ENCODE measurements at places on chromosomes 2 and 18.

GRCh38 chr18:28581521-28582071 lies 404.7 kb upstream of the CDH2 start:
- DNase-seq: no peak

DNA sequence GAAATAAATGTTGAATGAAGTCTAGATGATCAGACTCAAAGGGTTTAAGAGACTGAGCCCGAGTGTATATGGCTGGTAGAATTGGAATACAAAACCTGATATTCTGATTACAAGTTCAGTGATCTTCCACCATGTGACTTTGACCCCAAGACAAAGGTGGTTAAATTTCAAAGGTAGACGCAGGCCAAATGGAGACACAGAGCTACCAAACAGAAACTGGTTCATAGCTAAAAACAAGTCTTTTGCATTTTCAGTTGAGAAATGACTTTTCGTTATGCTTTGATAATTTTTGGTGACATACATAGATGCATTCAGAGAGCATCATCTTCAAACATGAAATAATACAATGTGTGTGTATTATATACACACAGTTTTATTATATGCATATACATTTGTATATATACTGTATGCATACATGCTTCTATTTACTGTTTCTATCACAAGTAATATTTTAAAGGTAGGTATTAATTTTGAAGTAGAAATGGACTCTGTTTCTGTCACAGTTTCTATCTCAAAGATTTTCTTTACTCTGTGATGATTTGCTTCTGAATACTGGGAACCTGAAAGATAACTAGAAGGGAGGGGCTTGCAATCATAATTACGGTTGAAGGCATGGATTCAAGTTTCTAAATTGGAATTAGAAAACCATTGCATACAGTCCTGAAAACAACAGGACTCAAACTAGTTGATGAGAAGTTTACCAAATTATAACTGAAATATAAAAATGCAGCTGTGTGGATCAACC lies 142.3 kb downstream of the ABCA12 start:
- no peak for DNase-seq

GRCh38 chr2:182541268-182541667 lies 114.4 kb upstream of the PDE1A start:
- DNase-seq: no peak

- no peak for DNase-seq
These were observed 123.0 kb downstream of the CYP26B1 start for GRCh38 chr2:72024451-72025175.

DNA sequence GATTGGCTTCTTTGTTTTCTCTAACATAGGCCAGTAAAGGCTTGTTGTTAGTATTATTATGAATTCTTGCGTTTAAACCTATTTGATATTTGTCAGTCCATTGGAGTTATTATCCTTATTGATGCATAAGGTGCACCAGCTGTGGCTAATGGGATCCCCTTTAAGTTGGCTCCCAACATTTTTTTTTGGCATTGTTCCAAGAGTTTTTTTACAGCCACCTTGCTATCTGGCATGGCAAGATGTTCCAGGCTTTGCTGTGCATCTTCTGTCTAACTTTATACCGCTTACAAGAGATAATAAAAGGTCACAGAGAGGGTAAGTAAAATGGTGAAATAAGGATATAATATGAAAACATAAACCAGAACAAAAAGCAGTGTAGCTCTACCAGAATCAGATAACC lies 157.5 kb upstream of the TACR1 start:
- no peak for DNase-seq

DNA sequence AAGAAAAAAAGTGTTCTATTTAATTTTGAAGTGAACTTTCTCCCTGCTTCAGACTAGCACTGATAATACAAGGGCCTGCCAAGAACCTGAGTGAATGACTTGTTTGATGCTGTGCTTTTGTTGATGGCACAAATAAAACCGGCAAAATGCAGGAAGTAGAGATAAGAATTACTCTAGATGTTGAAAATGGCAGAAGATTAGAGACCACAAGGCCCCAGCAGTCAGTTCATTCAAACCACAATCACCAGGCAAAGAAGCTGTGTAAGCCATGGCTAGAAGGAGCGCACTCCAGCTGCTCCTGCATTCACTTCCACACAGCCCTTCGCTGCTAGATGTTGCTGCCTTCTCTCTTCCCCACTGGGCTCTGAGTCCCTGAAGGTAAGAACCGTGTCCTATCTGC lies 297.1 kb downstream of the AGPS start:
- DNase-seq: no peak

DNA sequence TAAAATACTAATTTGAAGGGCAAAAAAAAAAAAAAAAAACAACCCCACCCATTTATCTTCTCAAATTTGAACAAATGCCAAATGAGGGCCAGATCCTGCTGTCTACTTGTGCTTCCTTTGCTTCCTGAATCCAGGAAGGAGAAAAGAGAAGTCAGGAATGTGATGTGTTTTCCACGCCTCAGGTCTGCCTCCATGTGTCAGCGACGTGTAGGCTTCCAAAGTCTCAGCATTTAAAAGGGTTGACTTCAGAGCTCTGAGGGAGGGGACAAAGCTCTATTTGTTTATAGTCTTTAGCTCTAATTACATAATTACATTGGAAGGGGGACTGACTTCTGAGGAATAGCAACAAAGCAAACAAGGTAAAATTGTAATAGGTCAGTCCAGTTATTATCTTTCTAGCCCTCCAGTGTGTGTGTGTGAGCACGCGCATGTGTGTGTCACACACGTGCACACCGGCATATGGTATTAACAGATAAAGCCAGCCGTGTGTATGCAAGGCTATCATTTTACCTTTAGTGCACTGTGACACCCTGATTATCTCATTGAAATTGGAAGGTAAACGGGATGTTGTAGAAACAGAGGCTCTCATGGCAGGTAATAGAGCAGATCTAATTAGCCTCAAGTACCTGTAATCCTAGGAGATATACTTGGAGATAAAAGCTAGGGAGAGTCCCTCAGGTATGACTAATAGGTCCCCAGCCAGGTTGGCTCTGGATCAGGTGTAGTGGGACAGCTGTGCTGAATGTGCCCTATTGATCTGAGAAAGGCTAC lies 911.4 kb upstream of the ZEB2 start:
- DNase-seq: no peak

- no peak for DNase-seq
These were observed 162.9 kb upstream of the SIX2 start for GRCh38 chr2:45172142-45172541.

GRCh38 chr2:60832621-60833020 lies 48.8 kb upstream of the REL start:
- no peak for DNase-seq

- DNase-seq: no peak
These were observed 83.1 kb downstream of the FIGN start for GRCh38 chr2:163652751-163653150.

- DNase-seq: peak; percentile 27
These were observed 99.5 kb upstream of the AGAP1 start for GRCh38 chr2:235394278-235394828.

DNA sequence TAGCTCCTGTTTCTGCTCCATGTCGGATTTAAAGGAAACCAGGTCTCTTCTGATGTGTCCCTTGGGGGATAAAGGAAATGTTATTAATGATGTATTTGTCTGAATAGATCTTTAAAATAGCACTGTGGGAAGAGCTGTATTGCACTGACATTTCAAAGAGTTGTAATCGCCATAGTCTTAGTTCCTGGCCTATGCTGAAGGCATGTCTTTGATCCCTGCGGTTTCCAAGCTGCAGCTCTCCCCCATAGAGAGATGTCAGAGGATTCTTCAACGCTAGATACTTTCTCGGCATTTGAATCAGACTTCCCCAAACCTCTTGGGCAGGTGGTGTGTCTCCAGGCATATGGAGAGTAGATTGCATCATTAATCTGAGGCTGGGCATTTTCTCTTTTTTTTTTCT lies 40.4 kb downstream of the NAT8 start:
- DNase-seq: no peak

- DNase-seq: no peak
These were observed 211.7 kb downstream of the NDUFA10 start for GRCh38 chr2:239813261-239814115.

- DNase-seq: no peak
These were observed 227.9 kb upstream of the SPRED2 start for GRCh38 chr2:65660340-65660739.

DNA sequence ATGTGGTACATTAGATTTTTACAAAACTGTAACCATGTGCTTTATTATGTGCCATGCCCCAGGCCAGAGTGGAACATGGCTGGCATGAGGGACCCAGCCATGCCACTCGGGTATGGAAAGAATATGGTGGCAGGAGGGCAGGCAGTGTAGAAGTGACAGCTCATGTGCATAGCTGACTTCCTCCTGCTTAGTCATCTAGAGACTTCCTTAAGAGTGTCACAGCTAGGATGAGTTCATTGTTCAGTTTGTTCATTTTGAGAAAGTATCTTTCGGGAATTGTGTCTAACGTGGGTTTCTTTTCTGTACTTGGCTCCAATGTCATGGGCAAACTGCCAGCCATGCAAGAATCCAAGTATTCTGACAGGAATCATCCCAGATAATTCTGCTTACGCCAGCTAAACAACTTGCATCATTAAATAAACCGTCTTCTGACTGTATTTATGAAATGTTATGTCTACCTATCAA lies 94.3 kb upstream of the ITGB6 start:
- DNase-seq: peak; percentile 43

DNA sequence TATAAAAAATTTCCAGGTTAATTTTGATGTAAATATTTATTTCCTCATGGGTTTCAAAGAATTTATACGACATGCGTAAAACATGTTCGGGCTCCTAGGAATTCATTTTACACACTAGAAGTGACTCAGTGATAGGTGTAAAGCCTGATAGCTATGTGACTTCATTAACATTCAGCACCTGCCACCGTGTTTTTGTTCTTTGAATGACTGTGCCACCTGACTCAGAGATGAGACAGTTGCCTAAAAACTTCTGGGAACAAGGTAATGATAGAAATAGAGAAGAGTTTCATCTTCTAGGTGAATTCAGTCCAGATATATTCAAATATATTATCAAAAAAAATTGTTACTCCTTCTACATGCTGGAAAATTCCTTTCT lies 10.0 kb downstream of the IL1R2 start:
- no peak for DNase-seq

- no peak for DNase-seq
These were observed 190.1 kb upstream of the SP5 start for GRCh38 chr2:170524828-170525565.

GRCh38 chr2:44572196-44572900 lies 210.6 kb downstream of the CAMKMT start:
- peak; percentile 9 for DNase-seq

DNA sequence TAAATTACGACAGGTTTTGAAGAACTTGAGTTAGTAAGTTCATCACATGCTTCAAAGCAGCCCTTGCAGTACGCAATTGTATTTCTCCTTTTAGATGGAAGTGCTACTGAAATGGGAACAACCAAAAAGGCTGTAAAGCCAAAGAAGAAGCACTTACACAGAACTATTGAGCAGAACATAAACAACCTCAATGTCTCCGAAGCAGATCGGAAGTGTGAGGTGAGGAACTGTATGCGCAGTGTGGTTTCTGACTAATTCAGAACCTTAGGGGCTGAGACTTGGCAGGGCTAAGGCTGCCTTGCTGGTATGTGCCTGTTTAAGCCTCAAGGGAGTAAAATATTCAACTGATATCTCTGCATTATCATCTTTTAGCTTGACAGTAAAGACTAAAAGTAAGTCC lies 8.4 kb downstream of the NCAPH start:
- DNase-seq: no peak

- DNase-seq: no peak
These were observed 13.4 kb downstream of the SPTBN1 start for GRCh38 chr2:54469484-54470053.

GRCh38 chr2:207815254-207815653 lies 45.5 kb upstream of the FZD5 start:
- no peak for DNase-seq

DNA sequence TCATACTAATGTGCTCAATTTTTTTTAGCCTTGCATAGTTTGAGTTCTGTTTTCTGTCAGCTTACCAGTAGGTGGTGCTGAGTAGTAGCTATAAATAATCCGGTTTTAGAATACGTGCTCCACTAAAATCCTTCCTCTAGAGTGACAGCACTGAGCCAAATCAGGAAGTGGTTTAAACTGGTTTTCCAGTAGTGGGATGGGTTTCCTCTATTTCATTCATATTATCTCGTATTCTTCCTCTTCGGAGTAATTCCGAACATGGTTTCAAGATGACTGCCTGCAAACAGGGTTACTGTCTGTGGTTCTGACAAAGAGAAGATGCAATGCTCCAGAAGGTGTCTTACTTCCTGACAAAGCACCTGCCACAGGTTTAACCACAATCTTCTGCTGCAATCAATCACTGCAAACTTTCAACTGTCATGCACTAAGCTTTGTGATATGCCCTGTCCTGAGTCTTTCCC lies 496.9 kb upstream of the VRK2 start:
- DNase-seq: no peak

DNA sequence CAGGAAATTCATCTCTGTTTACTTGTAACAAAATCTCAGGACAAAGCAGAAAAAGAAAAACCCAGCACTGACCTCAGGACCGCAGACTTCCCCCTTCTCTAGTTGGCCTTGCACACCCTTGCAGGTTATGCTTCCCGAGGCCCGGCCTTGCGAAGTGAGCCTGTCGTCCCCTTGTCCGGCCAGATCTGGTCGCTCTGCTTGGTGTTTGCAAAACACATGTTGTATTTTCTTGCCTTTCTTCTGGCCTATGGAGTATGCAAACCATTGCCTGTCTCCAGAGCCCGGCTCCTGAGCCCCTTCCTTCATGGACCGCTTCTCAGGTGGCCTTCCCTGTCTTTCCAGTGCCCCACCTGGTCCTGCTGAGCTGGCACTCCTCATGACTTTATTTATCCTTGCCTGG lies 4.8 kb downstream of the IMPA2 start:
- no peak for DNase-seq

DNA sequence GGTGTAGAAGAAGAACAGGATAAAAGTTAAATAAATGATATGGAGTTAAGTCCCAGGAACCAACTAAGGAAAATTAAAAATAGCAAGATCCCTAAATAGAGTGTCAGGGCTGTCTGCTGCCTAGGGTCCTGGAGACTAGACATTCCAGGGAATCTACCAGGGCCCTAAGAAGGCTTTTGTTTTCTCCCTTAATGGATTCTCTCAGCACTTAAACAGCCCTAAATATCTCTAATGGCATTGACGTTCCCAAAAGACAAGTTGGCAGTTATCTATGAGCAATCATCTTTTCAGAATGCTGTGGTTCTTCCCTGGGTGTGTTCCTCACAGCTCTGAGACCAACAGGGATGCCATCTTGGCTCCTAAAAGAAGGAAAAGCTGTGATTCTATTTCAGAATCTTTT lies 616.3 kb downstream of the EPHA4 start:
- no peak for DNase-seq

GRCh38 chr2:98293931-98294687 lies 52.1 kb upstream of the CNGA3 start:
- DNase-seq: no peak

- DNase-seq: no peak
These were observed 26.7 kb downstream of the PDCL3 start for GRCh38 chr2:100589527-100589926.

GRCh38 chr2:65386344-65386743 lies 46.1 kb downstream of the SPRED2 start:
- DNase-seq: no peak

- no peak for DNase-seq
These were observed 552.4 kb upstream of the CDH2 start for GRCh38 chr18:28729321-28729720.

GRCh38 chr2:12636837-12637581 lies 79.7 kb upstream of the TRIB2 start:
- DNase-seq: no peak
